ENCODE measurements at places on chromosomes 7 and 10.

GRCh38 chr7:28992798-28993197 is 34.7 kb upstream of the TRIL start:
- DNase-seq: no peak

- DNase-seq: no peak
Measured at GRCh38 chr10:96488161-96488935, 25.4 kb downstream of the TLL2 start.

DNA sequence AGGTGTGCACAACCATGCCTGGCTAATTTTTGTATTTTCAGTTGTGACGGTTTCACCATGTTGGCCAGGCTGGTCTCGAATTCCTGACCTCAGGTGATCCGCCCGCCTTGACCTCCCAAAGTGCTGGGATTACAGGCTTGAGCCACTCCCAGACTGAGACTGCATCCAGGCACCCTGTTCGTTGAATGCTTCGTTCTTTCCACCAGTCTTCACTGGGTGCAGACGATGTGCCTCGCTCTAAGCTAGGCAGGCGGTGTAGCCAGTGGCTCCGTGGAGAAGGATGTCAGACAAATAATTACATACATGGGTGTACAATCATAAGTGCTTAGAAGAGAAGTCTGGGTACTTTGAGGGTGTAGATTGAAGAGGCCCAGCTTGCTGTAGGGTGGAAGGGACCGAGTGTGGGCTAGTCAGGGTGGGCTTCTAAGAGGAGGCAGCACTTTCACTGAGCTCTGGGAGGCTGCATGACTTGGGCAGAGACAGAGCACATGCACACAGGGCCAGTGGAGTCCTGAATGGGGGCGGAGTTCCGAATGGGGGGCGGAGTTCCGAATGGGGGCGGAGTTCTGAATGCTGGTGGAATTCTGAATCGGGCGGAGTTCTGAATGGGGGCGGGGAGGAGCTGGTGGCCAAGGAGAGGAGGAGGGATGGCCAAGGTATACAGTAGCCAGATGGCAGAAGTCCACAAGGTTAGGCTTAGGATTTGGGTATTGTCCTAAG is 74.3 kb downstream of the COL26A1 start:
- DNase-seq: no peak

GRCh38 chr7:144866189-144866588 is 30.3 kb upstream of the TPK1 start:
- DNase-seq: no peak

DNA sequence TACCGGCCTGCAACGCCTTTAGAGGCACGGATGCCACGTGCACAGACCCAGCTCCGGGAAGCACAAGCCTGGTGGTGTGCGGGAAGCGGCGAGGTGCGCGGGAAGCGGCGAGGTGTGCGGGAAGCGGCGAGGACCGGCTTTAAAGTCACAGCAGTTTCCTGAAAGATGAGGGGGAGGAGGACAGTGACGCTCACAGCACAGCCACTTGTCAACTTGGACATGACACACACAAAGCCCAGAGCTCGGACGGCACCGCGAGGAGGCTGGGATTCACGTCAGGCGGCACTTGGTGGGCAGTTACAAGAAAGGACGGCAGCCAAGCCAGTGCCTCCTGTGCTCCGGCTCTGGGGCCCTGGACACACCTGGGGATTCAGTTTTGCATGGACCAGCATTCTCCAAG is 525.9 kb downstream of the DNAJB6 start:
- DNase-seq: no peak

- no peak for DNase-seq
Measured at GRCh38 chr10:86083664-86084175, 282.9 kb downstream of the GRID1 start.
